EL (cell line): ENCODE measurements at places on chromosomes 13 and 19.

GRCh38 chr13:108572782-108573211 is 56.6 kb upstream of the MYO16 start:
- no peak for DNase-seq

GRCh38 chr13:93304868-93305613 is 78.4 kb downstream of the GPC6 start:
- DNase-seq: no peak

DNA sequence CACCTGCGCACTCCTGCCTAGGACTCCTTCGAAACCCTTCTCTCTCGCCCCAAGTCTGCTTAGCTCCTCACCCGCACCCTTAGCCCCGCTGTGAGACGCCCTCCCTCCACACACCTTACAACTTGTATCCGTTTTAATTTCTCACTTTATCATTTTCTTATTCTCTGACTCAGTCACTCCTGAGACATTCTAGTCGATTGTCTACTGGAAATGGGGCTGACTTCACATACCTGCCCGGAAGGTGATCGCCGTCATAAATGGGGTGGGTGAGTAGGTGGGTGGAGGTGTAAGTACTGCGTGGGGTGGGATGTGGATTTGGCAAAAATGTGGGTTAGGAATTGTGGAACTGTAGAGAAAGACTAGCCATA is 714 bp downstream of the NDFIP2 start:
- no peak for DNase-seq

GRCh38 chr13:87356314-87356713 is 314.9 kb upstream of the SLITRK5 start:
- no peak for DNase-seq

GRCh38 chr19:27733551-27734266 is 1479.2 kb downstream of the UQCRFS1 start:
- no peak for DNase-seq

GRCh38 chr13:33472446-33472845 is 186.9 kb upstream of the STARD13 start:
- DNase-seq: no peak

DNA sequence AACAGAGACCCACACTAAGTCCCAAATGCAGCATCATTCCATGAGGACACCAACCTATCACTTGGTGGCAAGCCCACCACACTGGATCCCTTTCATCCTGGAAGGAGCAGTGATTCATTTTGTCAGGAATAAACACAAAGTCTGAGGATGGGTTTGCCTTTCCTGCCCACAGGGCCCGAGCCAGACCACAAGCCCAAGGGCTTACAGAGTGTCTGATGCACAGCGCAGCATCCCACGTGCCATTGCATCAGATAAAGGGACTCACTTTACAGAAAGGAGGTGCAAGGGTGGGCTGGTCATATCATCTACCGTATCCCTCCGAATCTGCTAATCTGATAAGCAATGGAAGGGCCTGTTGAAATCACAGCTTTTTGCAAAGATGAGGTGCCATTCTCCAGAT is 12.2 kb upstream of the KCTD15 start:
- peak; percentile 29 for DNase-seq
